ENCODE measurements at places on chromosomes 5 and 9. TPM values are rescaled to one million over a fixed set of nuclear protein-coding genes. Genes with fewer than 3 reads are reported as not detected.

Gene INVS
- 15.5 TPM for polyA plus RNA-seq

Gene EHMT1
- polyA plus RNA-seq = 43.4 TPM

Gene MLANA
- polyA plus RNA-seq = 0.34 TPM

Gene AJM1
- 1.6 TPM for polyA plus RNA-seq

Gene OTULIN
- 16.9 TPM for polyA plus RNA-seq

Gene CCNG1
- polyA plus RNA-seq = 417 TPM

Gene PCDHAC2
- polyA plus RNA-seq = 0.96 TPM

Gene PFN3
- not detected for polyA plus RNA-seq

Gene PCDHA9
- not detected for polyA plus RNA-seq

Gene CDH9
- not detected for polyA plus RNA-seq

Gene NSG2
- not detected for polyA plus RNA-seq

Gene PCDHB9
- polyA plus RNA-seq = 2.1 TPM

Gene IL4
- not detected for polyA plus RNA-seq

Gene TAF11L5
- not detected for polyA plus RNA-seq

Gene FOXD4
- 1.6 TPM for polyA plus RNA-seq

Gene ACTBL2
- not detected for polyA plus RNA-seq

Gene BNC2
- 6.8 TPM for polyA plus RNA-seq

All from muscle of arm (tissue), 14 donors.